ENCODE measurements at places on chromosomes 7 and 10.

- no peak for DNase-seq
These were observed 34.5 kb upstream of the ST8SIA6 start for GRCh38 chr10:17488848-17489247.

GRCh38 chr10:78651287-78651686 lies 417.5 kb upstream of the ZMIZ1 start:
- DNase-seq: no peak

DNA sequence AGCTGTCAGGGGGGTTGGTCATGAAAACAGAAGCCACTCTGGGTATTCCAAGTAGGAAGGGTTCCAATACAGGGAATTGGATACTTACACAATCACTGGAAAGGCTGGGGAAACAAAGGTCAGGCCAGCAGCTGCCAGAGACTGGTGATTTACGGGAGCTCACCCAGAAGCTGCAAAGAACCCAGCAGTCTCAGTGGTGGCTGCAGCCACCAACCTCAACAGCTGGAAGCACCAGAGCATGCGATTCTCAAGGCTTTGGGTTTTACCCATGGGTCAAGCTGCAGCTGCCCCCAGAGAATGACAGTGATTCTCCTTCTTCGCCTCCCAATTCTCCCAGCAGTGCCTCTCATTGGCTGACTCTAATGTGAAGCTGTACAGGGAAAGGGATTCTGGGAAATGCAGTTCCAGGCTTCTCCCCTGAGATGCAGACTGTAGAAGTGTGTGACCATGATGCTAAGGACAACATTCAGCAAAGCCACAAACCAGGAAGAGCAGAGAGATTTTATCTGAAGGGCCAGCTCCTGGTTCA lies 107.2 kb upstream of the TCF7L2 start:
- no peak for DNase-seq

DNA sequence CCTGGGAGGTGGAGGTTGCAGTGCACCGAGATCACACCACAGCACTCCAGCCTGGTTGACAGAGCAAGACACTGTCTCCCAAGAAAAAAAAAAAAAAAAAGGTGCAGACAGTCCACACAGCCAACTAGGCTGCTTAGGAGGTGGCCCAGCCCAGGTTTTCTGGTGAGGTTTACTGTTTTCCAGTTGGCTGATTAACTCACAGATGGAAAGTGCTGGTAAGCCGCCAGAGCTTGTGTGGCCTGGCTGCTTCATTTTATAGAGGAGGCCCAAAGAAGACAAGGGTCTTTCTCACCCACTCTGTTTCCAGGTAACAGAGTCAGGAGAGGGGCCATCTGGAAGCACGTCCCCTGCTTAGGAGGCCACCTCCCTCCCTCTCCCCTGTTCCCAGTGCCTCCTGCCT lies 6.2 kb downstream of the RHBDD2 start:
- no peak for DNase-seq

- DNase-seq: no peak
These were observed 149.8 kb downstream of the DGKI start for GRCh38 chr7:137696988-137697387.
